Omental fat pad (tissue), 4 donors: ENCODE measurements at places on chromosomes 12 and 14. TPM values are rescaled to one million over a fixed set of nuclear protein-coding genes. Genes with fewer than 3 reads are reported as not detected.

The SMIM41 gene
- total RNA-seq = 1.1 TPM

The SLC6A12 gene
- 2.5 TPM for total RNA-seq

The RBMS2 gene
- total RNA-seq = 63.8 TPM

The SSPN gene
- total RNA-seq = 14.1 TPM

The DIABLO gene
- total RNA-seq = 45.6 TPM

The LTBR gene
- total RNA-seq = 171 TPM

The VDR gene
- 5.8 TPM for total RNA-seq

The SLCO1B1 gene
- total RNA-seq = not detected

The RITA1 gene
- total RNA-seq = 10.6 TPM

The SLC25A21 gene
- 1.4 TPM for total RNA-seq

The SLC6A13 gene
- not detected for total RNA-seq

The FRS2 gene
- total RNA-seq = 41.0 TPM

The RFX4 gene
- total RNA-seq = not detected

The NFE2 gene
- 1.6 TPM for total RNA-seq

The PIANP gene
- not detected for total RNA-seq

The CYP46A1 gene
- total RNA-seq = 0.95 TPM

The KCNH3 gene
- total RNA-seq = 0.74 TPM

The IFNG-AS1 gene
- total RNA-seq = not detected

The RAD9B gene
- total RNA-seq = 0.60 TPM

The KCNMB4 gene
- 1.3 TPM for total RNA-seq

The CD4 gene
- total RNA-seq = 26.5 TPM

The GPR137C gene
- total RNA-seq = 1.1 TPM

The SLC7A7 gene
- 72.3 TPM for total RNA-seq

The TAS2R19 gene
- total RNA-seq = 3.2 TPM

The CLEC2B gene
- total RNA-seq = 48.2 TPM

The FKBP11 gene
- total RNA-seq = 14.7 TPM

The CLEC2A gene
- total RNA-seq = not detected

The GLS2 gene
- 0.88 TPM for total RNA-seq

The TMED10 gene
- total RNA-seq = 189 TPM

The BBOF1 gene
- total RNA-seq = 5.8 TPM

The SLC2A14 gene
- not detected for total RNA-seq

The NTN4 gene
- 12.2 TPM for total RNA-seq

The DIO2 gene
- 2.0 TPM for total RNA-seq
